SJCRH30 (cell line): ENCODE measurements at places on chromosomes 12 and 14. TPM values are rescaled to one million over a fixed set of nuclear protein-coding genes. Genes with fewer than 3 reads are reported as not detected.

TAS2R50 gene
- total RNA-seq = 0.76 and 2.3 TPM in 2 replicates

ACOT4 gene
- total RNA-seq = 0.08 TPM in 1 of 2 replicates, not detected in the other

CEBPE gene
- not detected in 2 replicates for total RNA-seq

MUCL1 gene
- total RNA-seq = not detected in 2 replicates

CACNA2D4 gene
- 2.7 and 3.6 TPM in 2 replicates for total RNA-seq

AMDHD1 gene
- not detected in 2 replicates for total RNA-seq

ERBB3 gene
- total RNA-seq = 38.0 and 38.8 TPM in 2 replicates

MYO1A gene
- total RNA-seq = 0.02 TPM in 1 of 2 replicates, not detected in the other

KRT82 gene
- not detected in 2 replicates for total RNA-seq

GRCh38 chr12:113161415-113162016, 12.0 kb downstream of the CFAP73 start:
- DNase-seq = peak; percentile 54

- DNase-seq = no peak
These were observed 45.7 kb downstream of the ACSS3 start for GRCh38 chr12:81123611-81124010.

DNA sequence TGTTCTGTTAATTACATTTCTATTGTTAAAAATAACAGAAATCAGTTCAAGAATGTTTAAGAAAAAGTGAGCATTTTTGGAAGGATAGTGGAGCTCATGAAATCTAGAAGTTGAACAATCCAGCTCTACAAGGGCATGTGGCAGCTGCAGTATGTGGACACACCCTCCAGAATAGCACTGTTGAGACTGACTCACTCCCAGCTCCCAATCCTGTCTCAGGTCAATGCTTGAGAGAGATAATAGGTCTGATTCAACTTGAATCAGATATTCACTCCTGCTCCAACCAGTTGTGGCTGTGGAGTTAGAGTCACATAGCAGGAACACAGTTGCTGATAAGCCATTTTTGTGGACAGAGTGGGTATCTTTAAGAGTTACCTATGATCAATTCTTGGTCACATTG, 113.0 kb upstream of the NTF3 start:
- peak; percentile 33 for DNase-seq

DNA sequence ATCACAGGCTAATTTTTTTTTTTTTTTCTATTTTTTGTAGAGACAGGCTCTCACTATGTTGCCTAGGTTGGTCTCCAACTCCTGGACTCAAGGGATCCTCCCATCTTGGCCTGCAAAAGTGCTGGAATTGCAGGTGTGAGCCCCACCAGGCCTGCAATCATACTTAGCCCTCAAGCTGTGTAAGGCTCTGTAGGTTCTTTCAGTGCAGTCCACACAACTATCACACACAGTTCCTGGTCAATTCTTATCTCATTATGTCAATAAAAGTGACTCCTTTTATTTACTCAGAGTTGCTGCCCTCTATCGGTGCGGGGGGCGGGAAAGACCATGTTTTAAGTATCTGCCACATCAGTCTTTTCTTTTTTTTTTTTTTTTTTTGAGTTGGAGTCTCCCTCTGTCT, 29.0 kb downstream of the SLC2A3 start:
- DNase-seq = no peak

GRCh38 chr12:108804271-108804953, 53.0 kb downstream of the SSH1 start:
- DNase-seq = peak; percentile 71

GRCh38 chr12:43159506-43159905, 392.5 kb downstream of the ADAMTS20 start:
- no peak for DNase-seq

GRCh38 chr12:113555226-113555625, 83.6 kb upstream of the LHX5 start:
- DNase-seq = no peak

DNA sequence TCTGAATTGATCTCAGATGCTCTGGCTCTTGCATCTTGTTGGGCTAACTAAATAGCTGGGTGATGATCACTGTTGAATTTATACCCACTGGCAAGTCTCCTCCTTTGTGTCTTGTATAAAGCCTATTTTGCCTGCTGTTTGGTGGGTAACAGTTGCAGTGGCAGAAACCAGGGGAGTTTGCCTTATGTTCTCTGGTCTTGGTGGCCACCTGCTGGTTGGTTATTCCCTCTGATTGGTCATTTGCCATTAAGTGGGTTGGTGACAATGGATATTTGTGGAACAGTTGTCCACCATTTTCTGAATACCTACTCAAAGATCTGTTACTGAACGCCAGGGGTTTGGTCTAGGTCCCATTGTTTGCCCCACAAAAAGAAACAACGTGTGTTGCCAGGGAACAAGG, 52.1 kb downstream of the AVPR1A start:
- DNase-seq = peak; percentile 52

DNA sequence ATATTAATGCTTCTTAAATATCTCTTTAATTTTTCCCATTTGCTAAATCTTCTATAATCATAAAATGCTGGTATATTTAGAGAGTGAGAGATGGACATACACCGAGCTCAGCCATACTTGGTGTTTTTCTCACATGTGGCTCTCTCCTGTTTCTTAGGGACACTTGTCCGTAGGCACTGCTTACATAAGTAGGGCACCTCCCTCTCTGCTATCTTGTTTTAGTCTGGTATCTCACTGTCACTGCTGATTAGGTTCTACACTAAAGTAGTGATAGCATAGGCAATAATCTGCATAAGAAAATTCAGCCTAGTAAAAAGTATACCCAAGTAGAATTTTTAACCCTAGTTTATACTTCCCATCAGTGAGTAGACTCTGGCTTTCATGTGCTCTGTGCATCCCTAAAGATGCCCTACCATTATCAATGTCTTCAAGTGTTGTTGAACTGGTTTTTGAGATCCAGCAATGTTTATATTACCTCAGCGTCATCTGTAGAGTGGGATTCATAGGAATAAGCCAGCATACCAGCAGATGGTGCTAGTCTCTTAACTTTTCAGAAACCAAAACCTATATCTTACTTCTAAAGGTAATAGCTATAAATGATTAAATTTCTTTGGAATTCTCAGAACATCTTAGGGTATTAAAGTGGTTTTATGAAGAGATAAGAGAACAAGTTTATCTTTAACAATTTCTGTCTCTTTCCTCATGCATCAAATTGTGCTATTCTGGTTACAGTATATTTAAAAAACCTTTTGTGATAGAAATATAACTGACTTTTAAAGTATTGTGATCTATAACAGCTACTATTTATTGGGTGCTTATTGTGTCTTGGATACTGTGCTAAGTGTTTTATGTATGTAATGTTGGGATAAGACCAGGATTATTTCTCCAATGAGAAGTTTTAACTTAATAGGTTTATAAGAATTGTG, 32.9 kb downstream of the ARID2 start:
- DNase-seq = peak; percentile 55

DNA sequence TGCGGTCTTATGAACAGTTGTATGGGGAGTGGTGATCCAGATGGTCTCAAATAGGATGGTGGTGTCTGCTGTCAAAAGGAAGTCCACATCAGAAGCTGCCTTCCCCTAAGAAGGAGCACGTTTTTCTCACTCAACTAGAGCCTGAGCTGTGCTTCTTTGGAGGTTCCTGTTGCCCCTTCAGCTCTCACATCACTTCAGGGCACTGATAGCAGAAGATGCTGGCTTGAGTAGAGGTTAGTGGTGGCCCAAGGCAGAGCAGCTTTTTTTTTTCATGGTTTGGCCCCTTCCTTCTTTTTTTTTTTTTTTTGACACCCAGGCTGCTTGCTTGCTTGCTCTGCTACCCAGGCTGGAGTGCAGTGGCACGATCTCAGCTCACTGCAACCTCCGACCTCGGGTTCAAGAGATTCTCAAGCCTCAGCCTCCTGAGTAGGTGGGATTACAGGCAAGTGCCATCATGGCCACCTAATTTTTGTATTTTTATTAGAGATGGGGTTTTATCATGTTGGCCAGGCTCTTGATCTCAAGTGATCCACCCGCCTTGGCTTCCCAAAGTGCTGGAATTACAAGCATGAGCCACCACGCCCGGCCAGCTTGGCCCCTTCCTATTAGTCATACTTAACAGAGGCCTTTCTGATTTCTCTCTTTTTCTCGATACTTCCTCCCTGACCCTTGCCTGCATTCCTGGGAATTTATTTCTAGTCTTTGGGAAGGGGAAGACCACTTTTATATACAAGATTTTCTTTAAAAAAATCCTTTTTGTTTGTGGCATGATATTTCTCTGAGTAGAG, 31.6 kb downstream of the KLRD1 start:
- no peak for DNase-seq

DNA sequence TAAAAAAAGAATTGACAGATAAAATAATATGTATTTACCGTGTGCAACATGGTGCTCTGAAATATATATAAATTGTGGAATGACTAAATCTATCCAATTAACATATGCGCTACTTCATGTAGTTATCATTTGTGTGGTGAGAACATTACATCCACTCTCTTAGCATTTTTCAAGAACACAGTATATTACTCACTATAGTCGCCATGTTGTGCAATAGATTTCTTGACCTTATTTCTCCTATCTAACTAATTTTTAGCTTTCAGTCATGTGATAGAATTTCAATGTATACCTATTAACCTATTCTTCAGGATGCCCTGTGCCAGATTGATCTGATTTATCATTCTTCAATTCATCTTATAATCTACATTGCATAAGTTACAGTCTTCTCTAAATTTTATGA, 178.6 kb downstream of the BCAT1 start:
- DNase-seq = no peak
